ENCODE measurements at places on chromosomes 3 and 15.

- DNase-seq, result no peak
These were observed 43.0 kb downstream of the VGLL4 start for GRCh38 chr3:11600501-11601282.

- DNase-seq, result no peak
These were observed 114.8 kb downstream of the BBX start for GRCh38 chr3:107637416-107638183.

GRCh38 chr3:23111797-23112196, 91.3 kb upstream of the UBE2E2 start:
- no peak for DNase-seq

DNA sequence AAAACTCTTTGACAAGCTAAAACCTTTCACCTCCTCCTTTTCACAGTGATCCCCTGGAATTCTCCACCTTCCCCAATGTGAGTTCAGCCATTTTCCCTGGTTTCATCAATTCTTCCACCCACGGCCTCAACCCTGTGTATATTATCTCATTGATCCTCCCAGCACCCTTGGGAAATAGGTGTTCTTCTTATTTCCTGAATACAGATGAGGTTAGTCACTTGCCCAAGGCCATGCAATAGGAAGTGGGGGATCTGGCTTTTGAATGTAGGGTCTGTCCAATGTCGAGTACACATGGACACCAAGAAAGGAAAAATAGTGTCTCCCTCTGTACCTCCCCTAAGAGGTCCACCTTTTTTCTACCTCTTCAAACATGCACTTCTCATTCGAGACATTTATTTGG, 262.8 kb upstream of the ST8SIA2 start:
- no peak for DNase-seq

GRCh38 chr15:39661776-39662175, 80.9 kb downstream of the THBS1 start:
- DNase-seq, result no peak

GRCh38 chr3:31934018-31934417, 47.0 kb downstream of the OSBPL10 start:
- no peak for DNase-seq
